T-helper 22 cell (primary cell): ENCODE measurements at places on chromosomes 7 and 10.

DNA sequence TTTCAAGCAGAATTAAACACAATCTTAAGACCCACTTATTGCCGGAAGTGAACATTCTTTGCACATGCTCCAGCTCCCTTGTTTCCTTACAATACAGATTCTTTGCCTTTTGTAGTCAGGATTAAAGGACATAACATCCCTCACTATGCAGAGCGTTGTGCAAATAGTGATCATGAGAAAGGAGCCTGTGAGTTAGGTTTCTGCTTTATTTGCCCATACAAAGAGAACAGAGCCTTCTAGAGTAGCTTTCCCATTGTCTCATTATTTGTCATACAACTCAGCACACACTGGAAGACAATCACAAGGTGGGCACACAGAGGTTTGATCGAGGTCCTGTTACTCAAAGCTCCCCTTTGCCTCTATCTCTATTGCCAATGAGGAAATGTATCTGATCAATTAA, 48.2 kb upstream of the WDR11 start:
- DNase-seq, result no peak

GRCh38 chr10:29266641-29267040, 22.2 kb upstream of the LYZL1 start:
- no peak for DNase-seq

DNA sequence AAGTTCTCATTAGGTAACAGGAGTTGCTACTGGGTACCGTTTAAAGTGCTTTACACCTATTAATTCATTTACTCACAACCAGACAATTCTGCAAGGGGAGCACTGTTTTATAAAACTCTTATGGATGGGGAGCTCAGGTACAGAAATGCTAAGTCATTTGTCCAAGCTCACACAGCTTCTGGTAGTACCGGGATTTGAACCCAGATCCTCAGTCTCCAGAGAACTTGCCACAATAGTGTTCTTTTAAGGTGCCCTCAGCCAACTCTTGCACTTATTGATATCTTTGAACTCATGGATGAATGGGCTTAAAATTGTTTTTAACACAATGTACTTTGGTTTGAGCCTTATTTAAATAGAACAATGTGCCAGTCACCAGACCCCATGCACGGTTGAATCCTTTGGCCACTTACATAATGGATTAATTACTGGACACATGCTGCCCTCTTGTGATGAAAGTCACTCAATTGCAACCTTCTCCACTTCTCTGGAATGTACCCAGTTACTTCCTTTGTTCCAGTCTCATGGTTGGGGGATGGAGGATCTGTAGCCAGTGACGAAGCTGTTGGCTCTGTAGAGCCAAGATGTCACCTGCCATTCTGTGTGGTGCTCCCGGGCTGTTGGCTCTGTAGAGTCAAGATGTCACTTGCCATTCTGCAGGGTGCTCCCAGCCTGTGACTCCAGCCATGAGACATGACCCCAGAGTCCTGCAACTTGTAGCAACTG, 65.6 kb downstream of the NOD1 start:
- DNase-seq, result no peak

- DNase-seq, result no peak
These were observed 30.2 kb downstream of the NRG3 start for GRCh38 chr10:81905161-81905560.

DNA sequence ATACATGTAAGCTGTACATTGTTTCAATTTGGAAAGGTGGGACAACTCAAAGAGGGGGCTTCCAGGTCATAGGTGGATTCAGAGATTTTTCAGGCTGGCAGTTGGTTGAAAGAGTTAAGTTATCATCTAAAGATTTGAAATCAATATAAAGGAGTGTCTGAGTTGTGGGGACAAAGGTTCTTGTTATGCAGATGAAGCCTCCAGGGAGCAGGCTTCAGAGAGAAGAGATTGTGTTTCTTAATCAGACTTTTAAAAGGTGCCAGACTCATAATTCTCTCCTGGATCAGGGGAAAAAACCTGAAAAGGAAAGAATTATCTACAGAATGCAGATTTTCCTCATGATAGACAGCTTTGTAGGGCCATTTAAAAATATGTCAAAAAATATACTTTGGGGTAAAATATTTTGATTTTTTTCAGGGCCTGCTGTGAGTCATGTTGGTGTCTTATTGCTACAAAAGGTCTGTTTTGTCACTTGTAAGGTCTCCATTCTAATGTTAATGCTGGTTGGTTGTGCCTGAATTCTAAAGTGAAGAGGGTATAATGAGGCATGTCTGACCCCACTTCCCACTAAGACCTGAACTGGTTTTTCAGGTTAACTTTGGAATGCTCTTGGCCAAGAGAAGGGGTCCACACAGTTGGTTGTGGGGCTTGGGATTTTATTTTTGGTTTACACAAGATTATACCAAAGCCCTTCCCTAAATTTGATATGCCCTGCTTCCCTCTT, 52.7 kb upstream of the PRSS1 start:
- no peak for DNase-seq

- DNase-seq, result no peak
These were observed 34.1 kb upstream of the RTKN2 start for GRCh38 chr10:62302760-62303159.

DNA sequence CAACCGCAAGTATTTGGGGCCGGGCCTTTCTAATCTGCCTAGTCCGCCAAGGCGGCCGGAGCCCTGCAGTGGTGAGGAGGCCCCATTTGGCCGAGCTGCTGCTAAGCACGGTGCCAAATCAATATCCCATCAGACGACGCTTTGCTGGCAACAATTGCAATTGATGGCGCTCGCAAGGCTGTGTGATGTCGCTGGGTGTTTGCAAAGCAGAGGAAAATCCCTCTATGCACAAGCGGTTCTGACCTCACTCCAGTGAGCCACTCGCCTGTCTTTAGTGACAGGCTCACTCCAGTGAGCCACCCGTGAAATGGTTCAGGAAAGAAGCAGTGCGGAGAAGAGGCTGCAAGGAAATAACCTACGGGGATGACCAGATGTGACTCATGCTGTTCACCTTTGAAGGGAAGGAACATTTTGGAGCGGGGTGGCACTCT, 18.3 kb upstream of the PDE1C start:
- no peak for DNase-seq

DNA sequence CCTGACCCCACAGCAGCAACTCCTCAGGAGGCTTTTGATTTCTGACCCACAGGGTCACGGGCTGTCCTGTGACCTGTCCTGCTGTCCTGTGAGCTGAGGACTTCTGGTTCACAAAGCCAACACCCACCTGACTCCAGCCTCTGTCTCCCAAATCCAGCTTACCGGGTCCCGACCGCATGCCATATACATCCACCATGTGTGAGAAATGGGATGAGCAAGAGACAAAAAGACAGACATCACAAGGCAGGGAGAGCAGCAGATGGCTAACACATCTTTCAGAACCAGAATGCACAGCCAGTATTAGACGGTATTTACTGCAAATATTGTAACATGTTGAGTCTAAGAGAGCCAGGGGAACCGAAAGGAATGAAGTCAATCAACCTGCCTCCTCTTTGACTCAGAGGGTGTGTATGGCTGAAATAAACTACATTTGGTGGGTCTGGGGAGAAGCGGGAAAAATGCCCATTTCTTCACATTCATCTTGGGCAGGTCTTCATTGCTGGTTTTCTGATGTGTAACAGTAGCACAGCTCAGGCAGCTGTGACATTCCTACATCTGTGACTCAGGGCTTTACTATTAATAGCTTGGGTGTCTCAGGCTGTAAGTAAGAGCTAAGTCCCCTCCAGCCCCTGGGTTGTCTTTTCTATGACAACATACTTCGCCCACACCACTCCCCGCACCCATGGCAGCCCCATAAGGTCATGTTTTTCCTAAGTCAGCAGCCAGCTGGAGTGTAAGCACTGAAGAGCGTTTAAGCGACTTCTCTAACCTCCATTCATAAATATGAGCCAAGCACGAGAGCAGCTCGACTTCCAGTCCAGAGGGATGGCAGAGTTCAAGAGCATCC, 25.0 kb downstream of the ABLIM1 start:
- DNase-seq, result no peak
